NCI-H1105 treated with DMSO at 0.1 percent for 48 hours (cell line): ENCODE measurements at places on chromosomes 7 and 10.

DNA sequence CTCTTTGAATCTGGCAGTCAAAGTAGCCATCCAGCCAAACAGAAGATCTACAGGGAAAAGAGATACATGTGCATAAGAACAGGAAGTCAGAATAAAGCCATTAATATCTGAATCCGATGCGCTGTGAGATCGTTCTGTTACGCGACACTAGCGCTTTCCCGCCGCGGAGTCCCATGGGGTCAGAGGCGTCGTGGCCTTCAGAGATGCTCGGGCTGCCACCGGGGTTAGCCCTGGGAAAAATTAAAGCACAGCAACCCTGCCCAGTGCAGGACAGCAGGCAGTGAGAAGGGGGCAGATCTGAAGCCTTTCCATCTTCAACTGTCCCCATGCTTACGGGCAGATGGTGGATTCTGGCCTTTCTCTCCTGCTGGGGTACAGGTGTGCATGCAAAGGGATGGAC is 225.6 kb upstream of the MGMT start:
- no peak for DNase-seq

DNA sequence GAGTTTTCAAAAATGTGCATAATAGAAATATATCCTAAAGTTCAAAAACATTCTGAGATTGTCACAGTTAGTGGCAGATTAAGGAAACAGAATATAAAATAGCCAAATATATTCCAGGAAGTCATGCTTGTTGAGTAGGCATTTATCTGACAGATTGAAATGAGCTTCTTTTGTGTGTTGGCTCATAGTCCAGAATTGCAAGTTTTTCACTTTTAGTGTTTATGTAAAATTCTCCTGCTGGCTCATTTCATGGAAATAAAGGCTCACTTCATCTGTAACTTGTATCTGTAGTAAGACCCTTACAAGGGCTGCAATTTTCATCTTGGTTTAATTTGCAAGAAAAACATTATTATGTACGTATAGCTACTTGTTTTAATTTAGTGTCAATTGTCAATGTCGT is 93.5 kb downstream of the MCU start:
- no peak for DNase-seq

DNA sequence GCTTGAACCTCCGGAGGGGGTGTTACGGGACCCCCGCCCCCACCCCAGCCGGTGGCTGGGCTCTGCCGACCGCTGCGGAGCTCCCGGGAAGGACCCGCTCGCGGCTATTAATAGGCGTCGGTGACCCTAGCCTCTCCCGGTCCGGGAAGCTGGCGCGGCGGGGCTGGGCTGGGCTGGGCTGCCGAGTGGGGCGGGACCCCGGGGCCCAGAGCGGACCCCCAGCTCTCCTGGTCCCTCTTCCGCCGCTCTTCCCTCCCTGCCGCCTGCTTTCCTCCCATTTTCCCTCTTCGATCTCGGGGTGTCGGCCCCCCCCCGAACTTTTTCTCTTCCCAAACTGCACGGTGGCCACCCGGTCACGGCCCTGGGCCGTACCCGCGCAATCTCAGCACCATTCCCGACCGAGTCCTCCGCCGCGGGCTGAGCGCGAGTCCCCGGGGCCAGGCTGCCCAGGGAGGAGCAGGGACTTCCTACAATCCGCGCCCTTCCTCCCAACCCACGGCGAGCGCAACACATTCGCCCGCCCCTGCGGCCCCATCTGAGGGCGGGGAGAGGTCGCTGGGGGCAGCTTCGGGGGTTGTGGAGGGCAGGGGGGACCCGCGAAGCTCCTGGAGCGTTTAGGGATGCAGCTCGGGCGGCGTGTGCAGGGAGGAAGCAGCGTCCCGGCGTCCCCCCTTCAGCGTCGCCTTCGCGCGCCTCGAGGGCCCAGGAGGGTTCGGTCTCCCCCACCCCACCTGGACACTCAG is 3.1 kb upstream of the ELFN1 start:
- DNase-seq = no peak

DNA sequence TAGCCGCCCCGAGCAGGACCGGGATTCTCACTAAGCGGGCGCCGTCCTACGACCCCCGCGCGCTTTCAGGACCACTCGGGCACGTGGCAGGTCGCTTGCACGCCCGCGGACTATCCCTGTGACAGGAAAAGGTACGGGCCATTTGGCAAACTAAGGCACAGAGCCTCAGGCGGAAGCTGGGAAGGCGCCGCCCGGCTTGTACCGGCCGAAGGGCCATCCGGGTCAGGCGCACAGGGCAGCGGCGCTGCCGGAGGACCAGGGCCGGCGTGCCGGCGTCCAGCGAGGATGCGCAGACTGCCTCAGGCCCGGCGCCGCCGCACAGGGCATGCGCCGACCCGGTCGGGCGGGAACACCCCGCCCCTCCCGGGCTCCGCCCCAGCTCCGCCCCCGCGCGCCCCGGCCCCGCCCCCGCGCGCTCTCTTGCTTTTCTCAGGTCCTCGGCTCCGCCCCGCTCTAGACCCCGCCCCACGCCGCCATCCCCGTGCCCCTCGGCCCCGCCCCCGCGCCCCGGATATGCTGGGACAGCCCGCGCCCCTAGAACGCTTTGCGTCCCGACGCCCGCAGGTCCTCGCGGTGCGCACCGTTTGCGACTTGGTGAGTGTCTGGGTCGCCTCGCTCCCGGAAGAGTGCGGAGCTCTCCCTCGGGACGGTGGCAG is at the start of gene MGMT:
MGMT (plus strand) TSS at position 539 of the 656 bp plus-strand sequence.
- DNase-seq = no peak

DNA sequence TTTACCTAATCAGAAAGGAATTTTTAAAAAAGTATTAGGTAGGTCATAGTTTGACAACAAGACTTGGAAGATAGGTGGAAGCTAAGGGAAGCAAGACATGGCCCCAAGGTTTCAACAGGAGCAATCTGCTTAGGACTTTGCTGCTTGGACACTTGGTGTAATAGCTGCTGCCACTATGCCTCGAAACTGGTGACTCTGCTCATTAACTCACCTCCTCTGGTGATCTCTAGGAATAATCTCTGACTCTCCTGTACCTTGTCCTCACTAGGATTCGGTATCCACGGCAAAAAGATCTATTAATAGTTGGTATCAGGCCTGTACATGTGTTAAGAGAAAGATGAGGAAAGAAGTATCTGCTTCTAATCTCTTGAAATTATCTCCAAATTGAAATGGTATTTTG is 53.1 kb downstream of the PTEN start:
- no peak for DNase-seq

DNA sequence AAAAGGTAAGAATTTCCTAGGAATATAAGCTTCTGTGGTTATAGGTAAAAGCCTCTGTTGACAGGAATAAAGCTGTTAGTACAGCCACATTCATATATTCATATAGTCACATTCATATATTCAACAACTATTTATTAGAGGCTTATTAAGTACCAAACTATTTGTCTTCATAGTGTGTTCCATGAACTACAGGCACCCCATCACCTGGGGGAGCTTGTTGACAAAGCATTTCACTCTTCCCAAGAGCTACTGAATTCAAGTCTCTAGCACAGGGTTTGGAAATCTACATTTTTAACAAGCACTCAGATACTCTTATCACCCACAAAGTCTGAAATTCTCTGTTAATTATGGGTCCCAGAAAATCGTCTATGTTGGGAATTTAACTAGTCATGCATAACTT is 110.6 kb downstream of the RNLS start:
- no peak for DNase-seq

DNA sequence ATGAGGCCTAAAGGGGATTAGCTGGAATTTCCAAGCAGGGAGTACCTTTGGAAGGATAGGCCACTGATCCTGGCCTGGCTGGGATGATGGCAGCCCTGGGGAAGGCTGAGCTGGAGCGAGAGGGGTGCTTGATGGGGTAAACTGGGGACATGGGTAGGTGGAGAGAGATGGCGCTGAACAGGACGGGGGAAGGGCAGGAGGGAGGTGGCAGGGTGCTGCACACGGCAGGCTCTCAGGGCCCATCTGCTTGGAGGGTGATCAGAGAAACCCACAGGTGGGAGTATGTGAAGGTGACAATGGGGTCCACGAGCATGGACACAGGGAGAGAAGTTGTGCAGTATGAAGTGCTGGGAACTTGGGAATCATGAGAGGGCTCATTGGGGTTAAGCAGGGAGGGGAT is 10.3 kb downstream of the MAT1A start:
- no peak for DNase-seq

DNA sequence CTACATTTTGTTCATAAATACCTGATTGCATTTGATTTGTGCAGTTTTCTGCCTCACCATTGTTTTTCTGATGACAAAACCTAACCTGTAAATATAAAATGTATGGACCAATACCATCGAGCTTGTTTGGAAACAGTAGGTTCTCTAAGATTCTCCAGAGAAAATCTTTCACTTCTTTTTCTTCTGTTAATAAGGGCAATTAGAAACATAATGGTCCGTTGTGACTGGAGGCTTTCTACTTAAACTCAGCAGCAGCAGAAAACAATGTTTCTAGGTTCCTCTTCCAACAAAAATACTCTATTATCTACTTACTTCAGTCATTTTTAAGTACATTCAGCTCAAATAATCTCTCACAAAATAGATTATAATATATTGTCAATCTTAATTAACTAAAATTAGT is 601.5 kb downstream of the PHTF2 start:
- DNase-seq = no peak

GRCh38 chr7:112156412-112156811 is 49.8 kb downstream of the DOCK4 start:
- DNase-seq = no peak

GRCh38 chr7:149294634-149295480 is 32.9 kb downstream of the ZNF783 start:
- DNase-seq = no peak

DNA sequence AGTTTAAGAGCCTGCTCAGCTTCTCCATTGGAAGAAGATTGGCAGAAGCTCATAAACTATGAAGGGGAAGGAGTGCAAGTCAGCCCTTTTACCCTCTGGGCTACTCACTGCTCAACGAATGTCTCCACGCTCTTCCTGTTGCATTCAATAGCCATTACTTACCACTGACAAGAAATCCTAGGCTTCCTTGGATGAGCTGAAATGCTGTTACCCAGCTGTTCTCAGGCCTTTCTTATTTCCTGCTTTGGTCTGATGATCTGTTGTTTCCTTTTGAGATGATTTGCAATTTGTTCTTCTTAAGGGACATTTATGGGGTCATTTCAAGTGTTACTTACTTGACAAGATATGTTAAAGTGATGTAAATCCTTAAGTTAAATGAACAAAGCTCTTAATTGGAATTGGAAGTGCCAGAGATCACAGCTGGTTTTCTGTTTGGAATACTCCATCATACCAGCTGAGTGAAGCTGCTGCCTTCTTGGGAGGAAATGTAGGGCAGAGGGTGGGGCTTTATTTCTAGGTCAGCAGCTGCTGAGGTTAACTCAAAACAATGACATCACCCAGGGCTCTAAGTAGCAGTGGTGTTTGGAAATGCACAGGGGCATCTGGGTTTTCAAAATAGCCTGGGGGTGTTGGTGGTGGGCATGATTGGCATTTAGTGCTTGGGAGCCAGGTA is 170.0 kb downstream of the PRKCQ start:
- DNase-seq = no peak

GRCh38 chr7:139094030-139094429 is 15.5 kb downstream of the ZC3HAV1 start:
- no peak for DNase-seq

DNA sequence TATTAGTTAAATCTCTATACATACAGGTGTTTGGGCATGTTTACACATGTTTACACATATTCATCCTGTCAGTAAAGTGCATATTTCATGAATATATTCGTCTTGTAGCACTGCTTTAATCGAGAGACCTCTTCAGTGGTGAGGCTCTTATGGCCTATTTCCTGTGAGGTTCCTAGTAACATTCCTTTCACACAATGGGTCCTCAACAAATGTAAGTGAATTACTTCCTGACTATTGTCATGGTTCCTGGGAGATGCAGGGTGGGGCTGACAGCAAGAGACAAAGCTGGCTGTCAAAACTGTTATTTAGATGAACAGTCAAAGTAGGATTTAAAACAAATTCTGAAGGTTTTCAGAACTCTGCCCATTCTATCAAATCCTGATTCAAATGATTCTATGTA is 12.4 kb upstream of the SEMA3A start:
- peak; percentile 13 for DNase-seq
